GOT3 (cell line): ENCODE measurements at places on chromosomes 12 and 14.

GRCh38 chr12:15769586-15769985 lies 19.6 kb downstream of the EPS8 start:
- DNase-seq, result no peak

- no peak for DNase-seq
These were observed 780.6 kb upstream of the FLRT2 start for GRCh38 chr14:84749191-84749955.

DNA sequence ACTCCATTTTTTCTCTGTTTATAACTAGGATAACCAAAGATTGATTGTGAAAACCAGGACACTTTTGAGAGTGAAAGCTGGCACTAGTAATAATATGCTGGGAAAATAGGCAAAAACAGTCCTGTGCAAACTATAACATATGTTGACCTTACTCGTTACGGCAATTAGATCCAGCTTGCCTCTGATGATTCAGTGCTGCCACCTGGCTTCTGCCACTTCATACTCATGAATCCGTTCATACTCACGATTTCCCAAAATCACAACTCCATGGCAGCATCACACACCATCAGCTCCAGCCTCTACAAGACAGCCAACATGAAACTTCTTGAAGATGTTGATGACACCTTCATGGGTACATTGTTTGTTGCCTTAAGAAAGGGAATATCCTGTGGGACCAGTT lies 49.1 kb upstream of the CAND1 start:
- DNase-seq, result no peak

GRCh38 chr12:49089821-49090773 lies 4.5 kb downstream of the DHH start:
- no peak for DNase-seq

GRCh38 chr12:90024262-90024661 lies 315.6 kb upstream of the ATP2B1 start:
- no peak for DNase-seq
